ENCODE measurements at places on chromosomes 11 and 22.

- DNase-seq = no peak
Observed at GRCh38 chr11:1336836-1337646, 27.6 kb upstream of the TOLLIP start.

DNA sequence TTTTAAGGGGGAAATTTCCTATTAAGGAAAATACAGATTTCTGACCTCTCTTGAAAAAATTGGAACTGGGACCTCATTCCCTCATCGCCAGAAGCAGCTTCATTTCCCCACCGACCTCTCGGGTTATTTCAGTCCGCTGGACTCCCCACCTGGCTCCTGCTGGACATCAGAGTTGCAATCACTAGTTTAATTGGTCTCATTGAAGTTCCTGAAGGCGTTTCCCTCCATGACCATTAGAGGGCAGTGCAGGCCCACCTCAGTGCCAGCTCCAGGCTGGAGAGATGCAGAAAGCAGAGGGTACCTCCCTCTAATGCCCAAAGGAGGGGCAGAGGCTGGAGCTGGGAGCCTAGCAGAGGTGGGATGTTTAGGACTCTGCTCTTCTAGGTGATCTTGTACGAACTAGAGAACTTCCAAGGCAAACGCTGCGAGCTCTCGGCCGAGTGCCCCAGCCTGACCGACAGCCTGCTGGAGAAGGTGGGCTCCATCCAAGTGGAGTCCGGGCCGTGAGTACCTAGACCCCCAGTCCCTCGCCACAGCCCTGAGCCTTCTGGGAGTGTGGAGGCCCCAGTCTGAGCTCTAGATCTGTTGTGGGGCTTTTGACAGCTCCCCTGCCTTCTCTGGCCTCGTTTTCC is 2.7 kb downstream of the CRYBB3 start:
- no peak for DNase-seq

DNA sequence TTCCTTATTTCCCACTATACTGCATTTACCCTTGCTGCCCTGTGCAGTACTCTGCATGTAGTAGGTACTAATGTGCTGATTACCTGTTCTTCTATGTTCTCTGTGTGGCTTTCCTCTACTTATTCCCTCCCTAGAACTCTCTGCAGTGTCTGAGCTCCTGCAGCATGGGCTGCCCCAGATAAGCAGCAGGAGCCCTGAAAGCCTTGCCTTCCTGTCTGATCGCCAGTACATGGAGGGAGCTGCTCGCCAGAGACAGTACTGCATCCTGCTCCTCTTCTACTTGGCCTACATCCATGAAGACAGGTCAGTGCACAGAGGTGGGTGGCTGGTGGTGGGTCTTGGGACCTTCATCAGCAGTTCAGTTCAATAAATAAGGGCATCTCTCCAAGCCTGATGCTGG is 42.2 kb upstream of the CCDC134 start:
- no peak for DNase-seq

GRCh38 chr11:121337078-121337477 is 44.5 kb downstream of the SC5D start:
- no peak for DNase-seq

DNA sequence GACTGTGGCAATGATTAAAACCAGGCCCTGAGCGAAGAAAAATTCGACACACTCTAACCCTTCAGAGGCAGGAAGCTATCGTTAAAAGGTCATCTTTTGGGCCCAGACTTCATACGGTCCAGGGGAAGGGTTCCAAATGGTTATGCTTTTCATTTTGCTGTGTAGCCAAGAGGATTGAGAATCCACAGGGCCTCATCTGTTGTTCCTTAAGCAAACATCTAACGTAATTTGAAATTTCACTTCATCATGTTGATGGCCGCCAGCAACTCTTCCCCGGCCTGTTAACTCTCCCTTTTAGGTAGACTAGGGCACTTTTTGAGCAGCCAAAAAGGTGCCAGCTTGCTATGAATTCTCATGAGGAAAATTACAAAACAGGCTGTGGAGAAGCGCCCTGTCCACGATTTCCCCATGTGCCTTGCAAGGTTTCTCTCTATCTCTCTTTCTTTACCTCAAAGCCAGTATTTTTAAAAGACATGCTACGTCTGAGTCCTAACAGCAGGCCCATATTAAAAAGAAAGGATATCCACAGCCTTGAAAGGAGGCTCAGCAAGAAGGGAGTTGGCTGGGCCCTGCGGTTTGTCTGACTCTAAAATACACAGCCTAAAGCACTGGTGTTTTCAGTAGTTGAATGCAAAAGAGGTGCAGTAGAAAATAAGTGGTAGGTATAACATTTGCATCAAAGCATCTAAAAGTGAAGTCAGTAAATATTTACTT is 356.3 kb upstream of the NARS2 start:
- no peak for DNase-seq

- no peak for DNase-seq
Observed at GRCh38 chr22:39470451-39471291, 13.9 kb downstream of the MGAT3 start.

GRCh38 chr11:110798201-110798900 is 86.1 kb upstream of the ARHGAP20 start:
- no peak for DNase-seq

DNA sequence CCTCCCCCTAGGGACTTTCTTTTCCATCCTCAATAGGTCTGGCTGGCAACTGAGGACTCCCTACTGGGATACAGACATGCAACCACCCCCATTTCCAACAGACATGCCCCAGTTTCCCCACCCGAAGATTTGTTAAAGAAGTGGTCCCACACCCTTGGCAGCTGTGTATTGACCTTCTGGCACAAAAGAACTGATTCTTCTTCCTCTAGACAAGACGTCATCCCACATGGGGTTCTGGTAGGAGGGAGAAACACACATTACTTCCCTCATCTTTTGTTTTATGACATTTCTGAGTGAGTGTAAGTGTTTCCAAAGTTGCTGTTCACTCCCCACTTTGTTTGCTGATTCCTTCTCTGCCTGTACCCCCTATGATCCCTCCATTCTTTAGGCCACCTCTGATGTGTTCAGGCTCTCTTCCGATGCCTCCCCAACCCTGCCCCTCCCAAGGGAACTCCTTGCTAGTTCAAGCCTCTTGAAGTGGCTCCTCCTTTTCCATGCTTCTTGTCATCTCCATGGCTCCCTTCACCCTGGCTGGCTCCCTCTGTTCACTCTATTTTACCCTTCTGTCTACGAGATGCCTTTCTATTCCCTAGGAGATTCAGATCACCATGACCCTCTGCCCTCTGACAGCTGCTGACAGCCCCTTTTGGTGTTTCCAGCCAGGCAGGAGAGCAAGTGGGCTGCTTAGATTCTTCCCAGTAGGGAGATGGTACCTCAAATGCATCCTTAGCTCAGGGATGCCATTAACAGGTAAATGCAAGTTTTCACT is 4.3 kb downstream of the KIRREL3 start:
- DNase-seq = no peak

DNA sequence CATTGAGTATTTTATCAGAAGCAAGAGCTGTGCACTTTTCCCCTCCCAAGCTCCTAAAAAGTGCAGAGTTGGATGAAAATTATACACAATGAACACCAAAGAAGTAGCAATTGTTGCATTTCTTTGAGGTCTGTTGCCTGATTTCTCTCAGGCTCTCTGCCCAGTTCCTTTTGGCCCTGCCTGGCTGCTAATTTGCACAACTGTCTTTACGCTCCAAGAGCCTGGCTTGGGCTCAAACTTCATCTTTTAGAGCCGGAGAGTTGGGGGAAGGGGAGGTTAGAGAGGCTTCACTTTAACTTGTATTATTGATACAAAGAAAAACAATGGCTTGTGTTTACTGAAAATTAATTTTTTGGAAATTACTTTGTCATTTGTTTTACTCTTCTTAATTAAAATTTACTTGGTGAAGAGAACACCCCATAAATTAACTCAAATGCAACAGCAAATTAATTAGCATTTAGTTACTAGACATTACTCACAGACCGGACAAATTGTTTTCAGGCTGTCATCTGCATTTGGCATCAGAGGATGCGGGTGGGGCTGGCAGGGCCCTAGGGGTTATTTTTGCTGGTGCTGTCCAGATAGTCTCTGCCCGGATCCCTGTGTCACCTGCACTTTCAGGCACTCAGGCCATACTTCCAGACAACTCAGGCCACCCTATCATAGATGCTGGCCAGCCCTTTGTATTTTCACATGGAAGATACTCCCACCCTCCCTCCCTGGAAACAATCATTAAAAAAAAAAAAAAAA is 407.3 kb downstream of the NXPE2 start:
- DNase-seq = no peak

GRCh38 chr11:34552270-34552669 is 38.7 kb upstream of the ELF5 start:
- no peak for DNase-seq

- DNase-seq = no peak
Observed at GRCh38 chr11:20093775-20094174, 66.5 kb downstream of the DBX1 start.

GRCh38 chr11:133842730-133843129 is 2.6 kb downstream of the SPATA19 start:
- DNase-seq = no peak

- DNase-seq = no peak
Observed at GRCh38 chr11:35349897-35350296, 69.5 kb downstream of the SLC1A2 start.

DNA sequence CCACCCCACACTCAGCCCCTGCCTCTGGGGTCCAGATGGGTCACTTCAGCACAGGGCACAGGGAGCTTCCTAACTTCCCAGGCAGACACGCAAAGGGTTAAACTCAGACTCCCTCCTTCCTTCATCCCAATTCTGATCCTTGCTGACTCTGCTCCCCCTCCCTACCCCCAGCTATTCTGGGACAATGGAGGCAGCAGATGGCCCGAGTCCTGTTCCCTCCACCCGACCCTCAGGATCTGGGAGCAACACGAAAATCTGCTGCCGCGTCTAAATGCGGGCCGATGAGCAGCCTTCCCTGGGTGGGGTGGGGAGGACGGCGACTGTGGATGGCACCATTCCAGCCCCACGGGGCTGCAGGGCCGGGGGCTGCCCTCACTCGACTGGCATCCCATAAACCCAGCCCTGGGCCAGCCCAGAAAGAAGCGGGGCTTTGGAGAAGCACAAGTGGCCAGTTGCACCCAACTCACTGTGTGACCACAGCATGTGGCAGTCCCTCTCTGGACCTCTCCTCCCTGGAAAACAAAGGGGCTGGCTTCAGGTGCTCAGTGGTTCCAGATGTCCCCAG is 18.7 kb downstream of the MFNG start:
- no peak for DNase-seq

GRCh38 chr11:125168918-125169456 is 4.4 kb downstream of the PKNOX2 start:
- no peak for DNase-seq

DNA sequence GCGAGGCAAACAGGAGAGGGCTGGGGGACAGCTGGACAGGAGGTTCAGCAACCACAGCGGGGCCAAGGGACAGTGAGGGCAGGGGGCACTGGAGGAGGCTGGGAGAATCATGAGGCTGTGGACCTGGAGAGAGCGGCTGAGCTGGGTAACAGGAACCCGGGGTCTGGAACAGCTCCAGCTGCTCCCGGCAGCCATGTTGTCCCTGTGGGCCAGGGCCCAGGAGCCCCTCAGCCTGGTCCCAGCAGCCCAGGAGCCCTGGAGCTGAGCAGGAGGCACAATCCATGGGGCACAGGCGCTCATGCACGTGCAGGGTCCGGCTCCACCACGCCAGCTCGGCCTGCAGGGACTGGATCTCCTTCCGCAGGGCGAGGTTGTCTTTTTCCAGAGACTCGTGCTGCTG is 7.4 kb downstream of the BATF2 start:
- DNase-seq = no peak

DNA sequence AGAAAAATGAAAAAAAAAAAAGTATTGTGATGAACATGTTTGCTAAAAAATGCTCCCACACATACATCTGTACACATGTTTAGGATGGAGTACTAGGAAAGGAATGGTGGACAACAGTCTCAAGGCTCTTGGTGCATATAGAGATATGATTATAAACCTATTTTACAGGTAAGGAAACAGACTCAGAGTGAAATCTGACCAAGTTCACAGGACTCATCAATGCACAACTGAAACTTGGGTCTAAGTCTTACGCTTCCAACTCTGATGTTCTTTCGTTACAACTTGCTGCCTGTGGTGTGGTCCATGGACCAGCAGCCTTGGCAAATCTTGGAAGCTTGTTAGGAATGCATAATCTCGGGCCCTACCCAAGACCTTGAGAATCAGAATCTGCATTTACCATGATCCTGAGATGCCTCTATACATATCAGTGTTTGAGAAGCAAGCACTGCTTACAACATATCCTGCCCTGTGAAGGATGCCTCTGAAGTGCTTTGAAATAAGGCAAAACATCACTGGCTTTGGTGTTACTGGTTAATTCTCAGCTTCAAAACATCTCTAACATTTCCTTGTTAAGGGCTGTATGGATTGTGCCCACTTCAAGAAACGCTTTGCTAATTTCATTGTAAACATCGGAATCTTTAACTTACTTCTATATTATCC is 39.9 kb upstream of the NUP160 start:
- DNase-seq = no peak

DNA sequence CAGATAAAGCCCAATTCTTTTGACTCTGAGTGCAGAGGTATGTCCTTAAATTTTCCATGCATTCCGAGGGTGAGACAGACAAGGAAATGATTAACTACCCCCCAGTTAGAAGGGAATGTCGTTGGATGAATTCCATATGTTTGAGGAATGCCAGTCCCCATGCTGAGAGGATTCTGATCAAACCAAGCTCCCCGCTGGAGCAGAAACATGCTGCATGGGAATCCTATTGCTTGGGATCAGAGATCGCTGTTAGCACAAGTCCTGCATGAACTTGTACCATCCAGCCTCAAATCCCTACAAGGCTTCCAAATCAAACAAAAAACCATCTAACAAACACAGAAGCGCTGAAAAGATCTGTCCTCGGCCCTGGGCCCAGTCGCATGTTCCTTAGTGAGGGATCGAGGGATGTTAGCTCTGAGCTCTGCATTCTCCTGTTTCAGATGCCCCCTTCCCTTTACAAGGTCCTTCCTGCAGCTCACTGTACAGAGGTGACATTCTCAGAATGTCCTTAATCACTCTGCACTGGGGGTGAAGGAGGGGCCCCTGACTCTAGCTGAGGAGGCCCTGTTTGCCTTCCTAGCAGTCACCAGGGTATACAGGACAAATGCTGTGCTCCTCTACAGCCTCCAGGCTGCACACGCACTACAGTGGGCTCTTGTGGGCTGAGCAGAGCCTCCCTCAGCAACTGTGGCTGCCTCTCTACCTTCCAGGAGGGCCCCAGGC is 353.4 kb downstream of the TENM4 start:
- DNase-seq = no peak

DNA sequence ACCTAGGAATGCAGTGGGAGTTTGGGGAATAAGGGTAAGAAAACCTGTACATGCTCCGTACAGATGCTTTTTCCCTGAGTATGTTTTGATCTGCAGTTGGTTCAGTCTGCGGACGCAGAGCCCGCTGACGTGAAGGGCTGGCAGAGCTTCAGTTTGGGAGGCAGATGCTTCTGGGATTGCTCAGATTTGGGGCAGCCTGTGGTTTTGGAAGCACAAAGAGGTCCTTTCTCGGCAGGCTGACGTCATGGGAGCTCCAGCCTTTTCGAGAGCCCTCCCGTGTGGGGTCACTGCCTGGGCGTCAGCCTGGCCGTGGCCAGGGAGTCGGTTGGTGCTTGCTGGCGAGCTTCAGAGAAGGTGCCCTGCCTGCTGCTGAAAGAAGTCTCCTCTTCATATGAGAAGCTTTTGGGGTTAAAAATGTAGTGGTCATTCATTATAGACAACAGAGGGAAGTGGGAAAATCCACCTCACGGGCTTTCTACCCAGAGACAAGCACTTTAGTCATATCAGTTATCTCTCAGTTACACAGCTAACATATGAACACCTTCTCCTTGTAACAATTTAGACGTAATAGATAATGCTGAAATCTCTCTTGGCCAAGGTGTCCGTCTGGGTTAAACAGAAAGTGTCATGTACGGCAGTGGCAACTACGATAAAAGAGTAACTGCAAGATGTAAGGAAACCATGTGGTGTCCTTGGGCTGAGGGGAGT is 26.8 kb downstream of the TPCN2 start:
- no peak for DNase-seq

GRCh38 chr11:36167073-36167472 is 122.2 kb downstream of the COMMD9 start:
- DNase-seq = no peak
